ENCODE measurements at places on chromosomes 3 and 15.
A peak's percentile ranks its signal among the peaks of the same experiment; 100 is the strongest.

- peak; percentile 51 for DNase-seq
These were observed at the start of gene ZKSCAN7 for GRCh38 chr3:44554626-44555592. Gene ZKSCAN7 (plus strand): TSS chr3:44555193. CDS start chr3:44557048, 1,855 bp downstream.

- no peak for DNase-seq
These were observed 39.4 kb downstream of the BBS4 start for GRCh38 chr15:72725446-72725845.

- DNase-seq: peak; percentile 8
These were observed 260.4 kb upstream of the P2RY1 start for GRCh38 chr3:152574461-152575079.

GRCh38 chr3:88003115-88003755, 55.6 kb downstream of the CGGBP1 start:
- DNase-seq: peak; percentile 43

GRCh38 chr15:61364871-61365270, 135.8 kb upstream of the RORA start:
- no peak for DNase-seq

- DNase-seq: no peak
These were observed 178.2 kb downstream of the TNIK start for GRCh38 chr3:171282041-171282440.

- DNase-seq: no peak
These were observed 66.6 kb downstream of the KCNMB2 start for GRCh38 chr3:178602856-178603255.

DNA sequence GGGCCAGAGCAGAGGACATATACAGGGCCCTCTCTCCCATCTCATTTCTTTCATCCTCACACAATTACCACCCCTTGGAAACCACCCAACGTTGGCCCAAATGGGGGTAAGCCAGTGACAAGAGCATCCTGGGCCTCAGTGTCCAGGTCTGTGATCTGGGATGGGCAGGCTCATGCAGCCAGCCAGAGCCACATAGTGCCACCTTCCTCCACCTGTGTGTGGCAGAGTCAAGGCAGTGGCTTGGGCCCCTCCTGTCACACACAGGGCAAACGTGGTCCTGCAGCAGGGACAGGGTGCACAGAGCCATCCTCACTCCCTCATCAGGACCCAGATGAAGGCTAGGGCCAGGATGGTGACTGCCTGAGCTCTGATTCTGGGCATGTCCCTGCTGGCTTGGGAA, 2.3 kb upstream of the MYL3 start:
- DNase-seq: no peak

DNA sequence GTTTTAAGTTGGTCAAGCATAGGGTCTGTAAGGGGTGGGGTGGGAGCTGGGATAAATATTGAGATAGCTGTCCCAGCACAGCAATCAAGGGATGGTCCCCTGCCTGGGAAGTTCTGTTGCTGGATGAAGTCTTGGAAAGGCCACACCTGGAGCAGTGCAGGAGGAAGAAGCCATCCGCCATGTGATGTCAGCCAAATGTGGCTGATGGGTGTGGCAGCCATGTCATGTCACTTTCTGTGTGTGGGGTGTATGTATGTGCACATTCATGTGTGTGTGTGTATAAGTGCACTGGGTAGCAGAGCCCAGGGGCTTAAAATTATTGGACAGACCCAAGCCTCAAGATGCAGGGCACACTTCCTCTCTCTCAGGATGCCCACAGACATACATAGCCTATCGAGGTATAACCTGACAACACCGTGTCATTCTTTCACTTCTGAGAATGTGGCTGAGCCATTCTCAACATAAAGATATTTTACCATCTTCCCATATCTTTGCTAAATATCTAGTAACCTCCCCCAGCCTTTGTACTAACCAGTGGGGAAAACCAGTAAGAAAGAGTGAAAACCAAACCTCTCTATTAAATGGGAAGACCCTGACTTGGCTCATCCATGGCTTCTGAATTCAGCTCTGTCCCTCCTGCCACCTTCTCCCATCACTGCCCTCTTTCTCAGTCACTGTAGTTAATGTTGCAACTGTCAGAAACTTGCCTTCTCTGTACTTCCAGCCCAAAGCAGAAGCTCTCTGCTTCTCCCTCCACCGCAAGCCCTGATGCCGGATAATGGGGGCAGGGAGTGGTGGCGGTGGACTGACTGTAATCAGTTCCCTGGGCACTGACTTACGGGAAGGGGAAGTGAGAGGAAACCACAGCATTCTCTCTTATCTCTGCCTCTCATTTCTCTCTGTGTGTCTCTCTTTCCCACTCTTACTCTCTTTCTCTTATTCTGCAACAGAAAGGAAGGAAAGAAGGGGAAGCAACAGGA, 11.2 kb downstream of the TNFSF10 start:
- DNase-seq: peak; percentile 84

- DNase-seq: peak; percentile 67
These were observed 2.0 kb downstream of the B2M start for GRCh38 chr15:44713006-44713966.

DNA sequence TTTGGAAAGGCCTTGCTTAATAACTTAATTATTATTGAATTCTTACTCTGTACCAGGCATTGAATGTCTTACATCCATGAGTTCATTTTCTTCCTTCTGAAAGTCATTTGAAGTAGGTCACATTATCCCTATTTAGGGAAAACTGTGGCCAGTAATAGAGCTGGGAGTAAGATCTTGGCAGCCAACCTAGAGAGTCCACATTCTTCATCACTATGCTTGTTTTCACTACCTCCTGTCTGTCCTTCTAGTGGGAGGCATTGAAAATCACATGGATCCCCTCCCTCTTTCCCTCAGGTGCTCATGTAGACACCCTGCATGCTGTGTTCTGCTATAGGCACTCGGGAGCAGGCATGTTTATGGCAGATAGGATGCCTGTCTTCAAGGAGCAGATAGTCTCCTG, 154.9 kb downstream of the EBLN2 start:
- no peak for DNase-seq

DNA sequence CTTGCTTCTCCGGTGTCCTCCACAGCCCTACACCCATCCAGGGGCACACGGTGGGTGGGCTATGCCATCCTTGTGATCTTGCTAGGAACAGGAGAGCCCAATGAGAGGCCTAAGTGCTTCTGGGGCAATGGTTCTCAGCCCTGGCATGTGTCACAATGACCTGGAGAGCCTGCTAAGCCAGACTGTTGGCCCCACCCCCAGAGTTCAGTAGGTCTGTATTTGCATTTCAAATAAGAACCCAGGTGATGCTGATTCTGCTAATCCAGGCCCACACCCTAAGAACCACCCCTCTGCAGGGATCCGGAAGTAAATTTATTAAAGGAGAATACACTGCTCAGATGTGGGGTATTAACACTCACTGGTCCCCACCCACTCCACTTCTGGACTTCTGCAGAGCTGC, 57.9 kb downstream of the RORA start:
- no peak for DNase-seq

DNA sequence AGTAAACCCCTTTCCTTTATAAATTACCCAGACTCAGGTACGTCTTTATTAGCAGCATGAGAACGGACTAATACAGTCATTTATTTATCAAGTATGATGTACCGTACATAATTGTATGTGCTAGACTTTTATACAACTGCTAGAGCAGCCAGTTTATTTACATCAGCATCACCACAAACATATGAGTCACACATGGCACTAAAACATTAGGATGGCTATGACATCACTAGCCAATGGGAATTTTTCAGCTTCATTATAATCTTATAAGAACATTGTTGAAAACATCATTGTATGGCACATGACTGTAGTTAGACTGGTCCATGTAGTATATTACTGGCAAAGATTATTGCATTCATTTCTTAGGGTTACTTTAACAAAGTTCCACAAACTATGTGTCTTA, 121.7 kb downstream of the ZMAT3 start:
- no peak for DNase-seq

DNA sequence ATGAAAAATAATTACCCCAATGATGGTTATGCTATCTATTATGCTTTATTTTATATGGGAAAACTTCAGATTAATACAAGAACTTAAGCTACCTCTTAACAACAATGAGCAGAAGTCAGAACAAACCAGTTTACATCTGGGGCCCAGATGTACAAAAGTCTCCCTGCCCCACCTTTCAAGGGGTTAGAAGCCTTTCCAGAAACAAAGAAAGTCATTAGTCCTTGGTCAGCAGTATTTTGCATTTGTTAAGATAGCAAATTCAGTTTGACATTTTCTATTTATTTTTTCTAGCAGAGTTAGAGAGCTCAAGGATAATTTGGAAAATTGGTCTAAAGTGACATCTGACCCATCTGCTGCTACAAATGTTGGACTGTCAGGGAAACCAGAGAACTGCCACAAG, 478.7 kb upstream of the UBE2E2 start:
- DNase-seq: no peak

DNA sequence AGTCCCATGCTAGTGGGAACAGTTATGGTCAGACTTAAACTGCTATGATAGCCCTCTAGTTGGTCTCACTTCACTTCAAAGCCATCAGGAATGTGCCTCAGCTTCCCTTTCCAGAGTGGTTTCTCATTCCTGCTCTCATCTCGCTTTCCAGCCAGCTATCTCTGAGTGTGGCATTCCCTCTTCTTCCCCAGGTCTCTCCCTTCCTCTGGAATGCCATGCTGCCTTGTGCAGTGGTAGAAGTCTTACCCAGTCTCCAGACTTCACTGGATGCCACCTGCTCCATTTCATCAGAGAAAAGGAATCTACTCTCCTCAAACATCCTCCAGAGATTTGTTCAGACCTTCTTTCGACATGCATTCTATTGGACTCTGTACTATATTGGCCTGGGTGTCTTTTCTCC, 83.0 kb downstream of the AGBL1 start:
- DNase-seq: no peak

DNA sequence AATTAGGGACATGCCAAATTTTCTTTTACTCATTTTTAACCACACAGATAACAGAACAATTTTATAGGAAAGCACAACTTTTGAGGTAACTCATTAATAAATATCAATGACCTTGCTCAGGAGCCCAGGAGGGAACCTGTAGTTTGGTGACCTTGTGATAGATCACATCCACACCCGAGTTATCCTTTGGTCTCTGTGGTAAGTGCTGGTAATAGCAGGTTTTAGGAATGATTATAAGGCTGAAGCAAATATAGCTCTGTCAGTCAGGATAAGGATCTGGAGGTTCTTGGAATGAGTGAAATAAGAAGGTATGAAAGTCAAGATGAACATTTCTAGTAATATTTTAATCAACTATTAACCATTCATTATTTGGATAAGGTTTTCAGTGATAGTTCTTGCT, 46.5 kb downstream of the EPHA6 start:
- no peak for DNase-seq

GRCh38 chr3:48437812-48438211, 2.1 kb downstream of the CCDC51 start:
- no peak for DNase-seq

DNA sequence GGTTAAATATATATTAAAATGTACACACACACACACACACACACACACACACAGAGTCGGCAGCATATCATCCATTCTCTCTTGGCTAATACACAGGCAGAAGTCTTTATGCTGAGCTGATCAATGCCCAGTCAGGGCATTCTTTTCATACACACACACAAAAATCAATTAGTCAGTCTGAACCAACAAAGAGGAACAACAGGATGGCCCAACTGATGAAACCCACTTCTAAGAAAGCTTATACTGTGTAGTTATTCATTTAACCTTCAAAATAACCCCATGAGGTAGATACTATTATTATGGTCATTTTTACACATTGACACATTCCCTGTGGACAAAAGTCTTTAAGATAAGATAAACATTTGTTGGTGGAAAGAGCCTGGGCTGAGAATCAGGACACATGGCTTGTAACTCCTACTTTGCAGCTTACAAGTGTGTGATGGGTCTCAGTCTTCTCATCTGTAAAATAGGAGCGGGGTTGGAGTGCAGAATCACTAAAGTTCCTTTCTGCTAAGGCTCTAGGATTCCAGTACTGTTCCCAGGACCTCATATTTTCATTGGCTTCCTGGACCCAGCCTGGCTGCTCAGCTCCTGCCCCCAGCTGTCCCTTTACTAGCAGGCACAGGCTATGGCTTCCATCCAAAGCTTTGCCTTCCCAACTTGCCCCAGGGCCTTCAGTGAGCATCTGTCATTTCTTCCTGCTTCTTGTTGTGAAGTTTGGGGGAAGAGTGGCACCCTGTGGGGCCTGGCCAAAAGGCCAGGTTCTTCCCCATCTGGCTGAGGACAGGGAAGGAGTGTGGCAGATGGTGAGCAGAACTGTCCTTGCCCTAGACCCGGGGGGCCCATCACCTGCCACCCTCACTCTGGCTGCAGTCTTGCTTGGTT, 27.2 kb upstream of the GLCE start:
- no peak for DNase-seq

GRCh38 chr15:70206668-70207067, 109.0 kb upstream of the TLE3 start:
- DNase-seq: no peak

GRCh38 chr15:67776600-67776999, 48.7 kb upstream of the SKOR1 start:
- DNase-seq: no peak

DNA sequence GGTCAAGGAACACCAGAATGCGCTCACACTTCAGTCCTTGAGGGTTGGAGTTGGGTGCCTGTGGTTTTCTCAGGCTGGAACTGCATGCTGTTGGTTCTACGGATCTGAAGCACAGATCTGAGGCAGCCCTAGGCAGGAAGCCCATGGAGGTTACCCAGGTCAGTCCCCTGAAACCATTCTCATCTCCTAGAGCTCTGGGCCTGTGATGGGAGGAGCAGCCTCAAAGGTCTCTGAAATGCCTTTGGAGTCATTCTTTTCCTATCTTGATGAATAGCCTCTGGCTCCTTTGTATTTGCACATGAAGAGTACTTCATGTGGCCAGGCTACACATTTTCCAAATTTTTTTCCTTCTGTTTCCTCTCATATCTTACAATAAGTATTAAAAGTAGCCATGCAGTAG, 179.3 kb upstream of the UBE2E1 start:
- no peak for DNase-seq

DNA sequence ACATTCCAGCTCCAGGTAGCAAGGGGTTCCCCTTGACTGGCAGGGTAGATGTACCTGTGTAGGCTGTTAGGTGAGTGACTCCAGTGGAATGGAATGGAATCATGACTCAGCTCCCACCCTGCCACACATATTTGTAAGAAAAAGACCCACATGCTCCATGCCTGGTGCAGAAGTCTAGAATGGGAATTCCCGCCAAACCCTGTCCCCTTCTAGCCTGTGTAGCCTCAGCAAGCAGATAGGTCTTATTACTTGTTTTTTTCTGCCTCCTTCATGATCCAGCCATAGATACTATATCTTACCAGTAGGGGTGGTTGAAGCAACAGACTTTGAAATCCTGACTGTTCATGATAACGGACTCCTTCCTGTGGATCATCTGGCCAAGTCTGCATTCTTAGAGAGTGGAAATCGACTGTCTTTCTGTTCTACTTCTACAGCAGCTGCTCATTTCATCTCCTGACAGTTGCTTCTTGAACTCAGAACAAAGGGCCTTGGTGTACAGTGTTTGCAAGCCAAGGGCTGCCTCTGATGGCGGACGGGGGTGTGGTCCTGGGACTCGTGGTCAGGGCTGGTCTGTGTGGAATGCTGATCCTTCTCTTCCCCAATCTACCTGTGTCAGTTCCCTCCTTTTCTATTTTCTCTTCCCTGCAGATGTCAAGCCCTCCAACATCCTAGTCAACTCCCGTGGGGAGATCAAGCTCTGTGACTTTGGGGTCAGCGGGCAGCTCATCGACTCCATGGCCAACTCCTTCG, 16.3 kb downstream of the SNAPC5 start:
- no peak for DNase-seq
